ENCODE measurements at places on chromosomes 6 and 20. TPM values are rescaled to one million over a fixed set of nuclear protein-coding genes. Genes with fewer than 3 reads are reported as not detected.

The SLC44A4 gene
- 13.0 TPM for total RNA-seq

The CRISP2 gene
- 0.22 TPM for total RNA-seq

The PPP1R14C gene
- 0.40 TPM for total RNA-seq

DNA sequence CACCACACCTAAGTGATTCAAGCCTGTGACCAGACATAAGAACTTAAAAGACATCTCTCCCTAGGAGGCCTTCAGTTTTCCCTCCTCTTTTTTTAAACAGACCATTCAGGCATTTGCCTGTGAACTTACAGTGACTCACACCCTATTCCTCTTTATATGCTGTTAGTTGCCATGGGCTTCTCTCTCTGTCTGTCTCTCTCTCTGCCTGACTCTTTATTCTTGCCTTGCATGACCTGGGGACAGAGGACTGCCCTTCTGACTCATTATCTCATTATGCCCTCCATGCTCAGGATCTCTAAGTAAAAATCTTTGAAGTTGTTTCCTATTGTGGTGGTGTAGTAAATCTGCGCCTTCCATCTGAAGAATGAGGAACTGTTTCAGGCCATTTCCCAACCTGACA lies 442.2 kb upstream of the MAN1A1 start:
- DNase-seq, result no peak

GRCh38 chr20:46749147-46749546 lies 39.7 kb downstream of the SLC2A10 start:
- DNase-seq, result no peak

- no peak for DNase-seq
Measured at GRCh38 chr6:166419717-166420116, 37.0 kb upstream of the MPC1 start.

DNA sequence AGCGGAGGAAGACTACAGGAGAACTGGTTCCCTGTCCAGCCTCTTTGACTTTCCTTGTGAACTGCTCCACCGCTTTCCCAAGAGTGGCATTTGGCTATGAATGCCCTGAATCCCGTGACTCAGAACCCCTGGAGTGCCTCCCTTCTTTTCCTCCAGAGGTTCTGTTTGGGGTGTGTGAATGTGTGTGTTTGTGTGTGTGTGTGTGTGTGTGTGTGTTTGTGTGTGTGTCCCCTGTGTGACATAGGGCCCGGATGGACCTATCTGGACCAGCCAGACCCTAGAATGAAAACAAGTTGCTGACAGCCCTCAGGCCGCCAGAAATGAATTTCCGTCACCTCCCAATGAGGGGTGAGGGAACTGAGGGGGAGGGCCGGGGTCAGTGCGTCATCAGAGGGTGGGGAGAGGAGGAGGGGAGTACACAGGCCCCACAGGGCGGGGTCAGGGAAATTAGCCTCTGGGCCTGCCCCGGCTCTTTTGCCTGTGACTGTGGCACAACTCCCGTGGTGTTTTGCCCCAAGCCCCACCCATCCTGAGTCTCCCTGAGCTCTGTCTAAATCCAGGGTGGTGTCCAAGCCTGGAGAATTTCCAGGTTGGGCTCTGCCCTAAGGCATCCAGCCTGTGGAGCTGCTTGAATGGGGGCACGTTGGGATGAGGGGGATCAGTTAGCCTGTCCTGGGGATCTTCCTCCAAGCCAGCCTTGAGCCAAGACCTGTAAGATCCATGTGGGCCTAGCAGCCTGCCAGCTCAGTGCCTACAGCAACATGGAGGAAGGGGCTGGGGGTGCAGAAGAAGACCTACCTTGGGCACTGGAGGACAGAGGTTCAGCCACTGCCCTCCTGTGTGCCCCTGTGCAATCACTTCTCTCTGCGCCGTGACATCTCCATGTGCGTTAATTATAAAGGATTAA lies 15.2 kb upstream of the MRPS18A start:
- DNase-seq, result peak; percentile 75

DNA sequence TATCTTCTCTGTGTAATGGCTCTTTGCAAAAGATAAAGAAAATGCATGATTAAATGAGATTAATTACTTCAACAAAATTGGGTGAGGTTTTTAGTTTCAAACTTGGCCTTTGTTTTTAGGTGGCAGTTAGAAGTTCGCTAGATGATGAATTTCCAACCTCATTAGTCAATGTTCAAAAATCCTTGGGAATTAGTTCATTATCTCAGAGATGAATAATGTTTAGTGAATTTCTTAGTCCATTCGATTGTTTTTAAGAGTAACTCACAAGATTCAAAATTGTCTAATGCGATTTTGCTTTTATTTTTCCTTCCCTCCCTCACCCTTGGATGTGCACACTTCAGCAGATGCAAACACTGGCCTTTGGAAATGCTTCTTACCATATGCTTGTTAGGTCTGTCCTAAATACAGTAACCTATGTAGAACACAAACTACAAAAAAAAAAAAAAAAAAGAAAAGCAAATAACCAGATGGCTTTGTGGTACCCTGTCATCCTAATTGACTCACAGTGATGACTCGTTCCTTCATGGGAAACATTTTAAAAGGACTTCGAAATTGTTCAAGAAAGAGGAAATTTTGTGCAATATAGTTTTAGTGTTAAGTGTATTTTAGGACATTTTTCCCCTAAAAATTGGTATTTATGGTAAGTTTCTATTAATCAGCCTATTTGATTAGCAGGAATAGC lies 66.7 kb downstream of the FAM229B start:
- no peak for DNase-seq

DNA sequence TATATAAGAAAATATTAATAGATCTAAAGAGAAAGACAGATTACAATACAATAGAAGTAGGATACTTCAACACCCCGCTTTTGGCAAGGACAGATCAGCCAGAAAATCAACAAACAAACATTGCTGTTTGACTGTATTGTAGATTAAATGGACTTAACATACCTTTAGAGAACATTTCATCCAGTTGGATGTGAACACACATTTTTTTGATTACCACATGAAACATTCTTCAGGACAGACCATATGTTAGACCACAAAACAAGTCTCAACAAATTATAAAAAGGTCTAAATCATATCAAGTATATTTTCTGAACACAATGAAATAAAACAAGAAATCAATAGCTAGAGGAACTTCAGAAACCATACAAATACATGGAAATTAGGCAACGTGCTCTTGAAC lies 148.2 kb downstream of the TRMT11 start:
- no peak for DNase-seq

- peak; percentile 86 for DNase-seq
Measured at GRCh38 chr6:160930547-160931377, 60.8 kb upstream of the MAP3K4 start.

DNA sequence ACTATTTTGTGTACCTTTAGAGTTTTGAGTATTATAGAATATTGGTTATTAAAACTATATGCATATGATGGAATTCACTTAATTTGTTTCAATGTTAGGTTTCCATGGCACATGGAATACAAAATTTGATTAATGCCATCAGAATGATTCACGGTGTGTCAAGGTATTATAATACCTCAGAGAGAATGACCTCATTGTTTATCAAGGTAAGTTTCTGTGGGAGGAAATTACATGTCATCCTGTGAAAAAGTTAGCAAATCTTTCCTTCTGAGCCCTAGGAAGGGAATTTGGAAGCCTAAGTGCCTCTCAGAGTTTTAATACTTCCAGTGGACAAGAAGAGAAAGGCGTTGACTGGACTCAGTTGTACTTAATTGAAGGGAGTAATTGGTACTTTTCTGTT lies 40.8 kb downstream of the DNAH8 start:
- DNase-seq, result no peak

Data from pancreas (tissue), 10 donors.